ENCODE measurements at places on chromosomes 7 and 10. TPM values are rescaled to one million over a fixed set of nuclear protein-coding genes. Genes with fewer than 3 reads are reported as not detected.

The MRLN gene
- not detected for polyA plus RNA-seq

The FAM24B gene
- 5.8 TPM for polyA plus RNA-seq

The EPHB6 gene
- polyA plus RNA-seq, result 47.4 TPM

The GBX1 gene
- polyA plus RNA-seq, result 7.3 TPM

The LAMB1 gene
- 199 TPM for polyA plus RNA-seq

The TMEM229A gene
- 5.5 TPM for polyA plus RNA-seq

All from spinal cord (tissue), 10 donors.